Activated T-cell treated with anti-CD3 and anti-CD28 coated beads for 4 hours (primary cell): ENCODE measurements at places on chromosomes 7 and 10.

GRCh38 chr7:34026481-34027190 is 121.3 kb downstream of the BMPER start:
- DNase-seq: no peak

DNA sequence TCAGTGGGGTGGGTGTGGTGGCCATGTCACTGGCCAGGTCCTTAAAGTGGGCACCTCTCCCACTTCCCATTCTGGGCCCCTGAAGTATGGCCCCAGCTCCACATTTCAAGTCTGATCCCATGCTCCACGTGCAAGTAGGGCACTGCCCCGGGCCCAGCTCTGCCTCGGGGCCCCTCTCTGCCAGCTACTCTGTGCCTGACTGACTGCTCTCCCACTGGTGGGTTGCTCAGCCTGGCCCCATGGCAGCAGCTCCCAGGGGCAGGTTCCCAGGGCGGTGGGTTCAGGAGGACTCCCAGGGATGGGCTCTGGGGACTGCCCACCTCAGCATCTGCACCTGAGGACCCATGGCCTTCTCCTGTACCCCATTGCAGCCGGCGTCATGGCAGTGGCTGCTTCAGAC is 110.2 kb upstream of the FAM180A start:
- no peak for DNase-seq

DNA sequence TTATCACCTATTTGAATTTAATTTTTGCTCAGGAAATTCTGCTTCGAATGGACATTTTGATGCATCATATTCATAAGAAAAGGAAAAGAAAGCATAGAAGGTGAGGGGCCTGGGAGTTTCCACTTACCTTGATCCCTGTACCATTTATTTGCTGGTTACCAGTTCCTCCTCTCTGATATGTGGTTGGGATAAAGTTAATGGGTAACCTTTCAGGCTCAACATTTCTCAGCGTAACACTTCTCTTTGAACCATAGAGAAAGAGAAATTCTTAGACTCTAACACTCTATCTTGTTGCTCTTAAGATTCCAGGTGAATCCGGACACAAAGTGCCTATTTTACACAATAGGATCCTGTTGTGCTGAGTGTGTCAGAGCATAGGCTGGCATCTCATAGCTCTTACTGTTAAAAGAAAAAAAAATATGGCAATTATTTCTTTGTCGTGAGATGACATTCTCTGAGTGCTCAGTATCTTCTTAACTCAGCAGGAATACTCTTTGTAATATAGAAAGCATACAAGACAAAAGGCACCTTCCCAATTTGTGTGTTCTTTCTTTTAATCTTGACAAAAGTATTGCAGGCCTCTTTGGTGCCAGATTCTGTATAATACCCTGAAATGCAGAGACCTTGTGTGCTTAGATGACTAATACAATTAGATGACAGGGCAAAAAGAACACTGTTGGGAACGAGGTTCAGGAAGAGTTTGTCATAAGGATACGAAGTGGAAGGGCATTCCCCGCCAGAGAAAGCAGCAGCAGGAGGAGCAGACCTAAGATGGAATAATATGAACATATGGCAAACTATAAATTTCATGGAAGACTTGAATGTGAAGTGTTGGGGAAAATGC is 689.6 kb downstream of the NRG3 start:
- DNase-seq: no peak

DNA sequence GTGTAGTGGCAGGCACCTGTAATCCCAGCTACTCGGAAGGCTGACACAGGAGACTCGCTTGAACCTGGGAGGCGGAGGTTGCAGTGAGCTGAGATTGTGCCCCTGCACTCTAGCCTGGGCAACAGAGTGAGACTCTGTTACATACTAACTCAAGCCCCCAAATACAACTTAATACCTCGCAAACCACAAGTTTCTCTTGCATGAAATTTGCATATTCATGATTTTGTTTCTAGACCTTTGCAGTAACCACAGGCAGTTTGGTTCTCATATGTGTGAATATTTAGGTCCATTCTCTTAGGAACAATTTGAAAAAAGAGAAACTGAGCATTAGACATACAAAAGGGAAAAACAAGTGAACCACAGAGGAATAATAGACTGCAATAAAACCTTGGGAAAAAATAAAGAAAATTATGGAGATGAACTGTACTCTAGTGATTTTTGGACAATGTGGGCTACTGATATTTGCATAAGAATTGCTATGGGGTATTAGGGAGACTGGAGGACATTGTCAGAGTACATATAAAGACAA is 77.0 kb downstream of the ZNF277 start:
- no peak for DNase-seq

DNA sequence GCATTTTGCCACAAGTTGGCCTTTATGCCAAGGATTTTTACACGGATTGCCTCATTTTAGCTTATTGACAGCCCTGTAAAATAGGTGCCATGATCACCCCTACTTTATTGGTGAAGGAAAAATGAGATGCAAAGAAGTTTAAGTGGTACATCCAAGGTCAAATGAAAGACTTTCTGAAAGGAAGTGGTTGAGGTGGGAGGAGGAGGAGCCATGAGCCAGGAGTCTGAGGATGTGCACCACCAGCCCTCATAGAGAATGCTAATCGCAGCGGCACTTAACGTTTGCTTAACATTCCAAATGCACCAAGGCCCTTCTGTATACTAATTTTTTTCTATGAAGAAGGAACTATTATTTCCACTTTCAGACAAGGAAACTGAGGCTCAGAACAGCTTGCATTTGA is 31.0 kb upstream of the LRRC18 start:
- DNase-seq: no peak

DNA sequence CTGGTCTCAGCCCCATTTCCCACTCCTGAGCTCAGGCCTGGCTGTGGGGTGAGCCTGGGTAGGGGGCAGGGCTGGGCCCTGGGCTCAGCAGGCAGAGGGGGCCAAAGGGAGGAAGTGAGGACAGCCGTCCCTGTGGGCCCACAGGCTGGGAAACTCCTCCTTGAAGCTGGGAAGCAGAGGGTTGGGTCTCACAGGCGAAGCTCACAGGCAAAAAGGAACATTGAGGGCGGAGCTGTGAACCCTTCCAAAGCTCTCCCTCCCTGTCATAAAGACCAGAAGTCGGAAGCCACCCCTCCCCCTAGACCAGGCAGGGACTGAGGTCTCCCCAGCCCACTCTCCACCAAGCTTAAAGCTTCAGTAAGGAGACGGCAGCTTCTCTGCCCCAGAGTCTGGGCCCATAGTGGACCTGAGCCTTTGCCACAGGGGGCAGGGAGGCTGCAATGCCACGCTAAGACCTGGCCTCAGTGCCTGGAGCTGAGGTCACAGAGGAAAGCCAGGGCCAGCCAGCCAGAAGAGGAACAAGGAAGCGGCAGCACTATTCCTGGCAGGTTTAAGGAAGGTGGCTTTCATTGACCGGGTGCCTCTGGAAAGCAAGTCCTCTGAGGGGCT is 1.0 kb upstream of the KCP start:
- DNase-seq: no peak
